ENCODE measurements at places on chromosomes 5 and 9.

- DNase-seq: no peak
Measured at GRCh38 chr5:131899686-131900085, 45.8 kb downstream of the MEIKIN start.

- peak; percentile 15 for DNase-seq
Measured at GRCh38 chr9:135513351-135513846, 7.8 kb upstream of the LCN1 start.

DNA sequence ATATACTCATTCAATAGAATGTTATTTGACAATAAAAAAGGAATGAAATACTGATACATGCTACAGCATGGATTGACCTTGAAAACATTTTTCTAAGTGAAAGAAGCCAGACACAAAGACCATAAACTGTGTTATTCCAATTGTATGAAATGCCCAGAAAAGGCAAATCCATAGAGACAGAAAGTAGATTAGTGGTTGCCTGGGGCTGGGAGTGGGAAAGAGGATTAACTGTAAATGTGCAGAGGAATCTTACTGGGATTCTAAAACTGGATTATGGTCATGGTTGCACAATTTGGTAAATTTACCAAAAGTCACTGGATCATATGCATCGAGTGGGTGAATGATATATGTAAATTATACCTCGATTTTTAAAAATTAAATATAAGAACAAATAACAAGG is 88.1 kb downstream of the GLIS3 start:
- DNase-seq: no peak

- no peak for DNase-seq
Measured at GRCh38 chr9:95139126-95139525, 178.4 kb downstream of the FANCC start.

GRCh38 chr5:25066239-25066638 is 421.5 kb upstream of the CDH10 start:
- DNase-seq: no peak

DNA sequence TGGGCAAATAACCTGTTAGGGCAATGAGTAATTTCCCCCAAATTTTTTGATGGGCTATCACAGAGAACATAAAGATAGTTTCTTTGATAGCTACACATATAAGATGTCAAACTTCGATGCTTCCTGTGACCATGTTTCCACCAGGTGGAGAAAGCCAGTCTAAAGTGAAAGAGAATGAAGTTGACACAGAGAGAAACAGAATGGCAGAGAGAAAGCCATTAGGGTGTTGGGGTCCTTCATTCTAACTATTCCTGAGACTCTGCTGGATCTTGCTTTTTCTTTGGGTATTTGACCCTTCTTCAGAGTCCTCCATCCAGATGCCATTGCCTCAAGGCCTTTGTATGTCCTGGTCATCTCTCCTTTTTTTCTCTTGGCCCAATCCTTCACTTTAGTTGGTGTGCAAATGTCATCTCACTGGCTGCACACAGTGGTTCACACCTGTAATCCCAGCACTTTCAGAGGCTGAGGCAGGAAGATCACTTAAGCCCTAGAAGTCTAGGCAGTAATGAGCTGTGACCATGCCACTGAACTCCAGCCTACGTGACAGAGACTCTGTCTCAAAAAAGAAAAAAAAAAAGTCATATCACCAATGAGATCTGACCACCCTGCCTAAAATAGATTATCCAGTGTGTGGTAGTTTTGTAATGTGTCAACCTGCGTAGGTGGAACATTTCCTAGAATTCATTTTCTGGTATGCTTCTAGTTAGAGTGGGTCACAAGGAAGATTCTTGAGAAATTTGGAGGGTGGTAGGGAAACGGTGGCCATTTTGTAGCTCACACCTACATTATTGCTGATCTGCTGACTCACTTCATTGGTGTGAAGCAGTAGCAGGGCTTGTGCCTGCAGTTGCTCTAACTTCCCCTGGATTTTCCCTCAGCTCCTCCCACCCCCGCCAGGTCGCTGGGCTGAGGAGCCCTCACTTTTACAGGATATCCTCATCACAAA is 20.8 kb upstream of the KIF2A start:
- peak; percentile 53 for DNase-seq

GRCh38 chr5:138028971-138029365 is 3.9 kb downstream of the FAM13B start:
- no peak for DNase-seq

GRCh38 chr9:128706671-128707381 is 4.5 kb downstream of the PKN3 start:
- DNase-seq: no peak

- no peak for DNase-seq
Measured at GRCh38 chr5:6752782-6753181, 39.5 kb downstream of the TENT4A start.

DNA sequence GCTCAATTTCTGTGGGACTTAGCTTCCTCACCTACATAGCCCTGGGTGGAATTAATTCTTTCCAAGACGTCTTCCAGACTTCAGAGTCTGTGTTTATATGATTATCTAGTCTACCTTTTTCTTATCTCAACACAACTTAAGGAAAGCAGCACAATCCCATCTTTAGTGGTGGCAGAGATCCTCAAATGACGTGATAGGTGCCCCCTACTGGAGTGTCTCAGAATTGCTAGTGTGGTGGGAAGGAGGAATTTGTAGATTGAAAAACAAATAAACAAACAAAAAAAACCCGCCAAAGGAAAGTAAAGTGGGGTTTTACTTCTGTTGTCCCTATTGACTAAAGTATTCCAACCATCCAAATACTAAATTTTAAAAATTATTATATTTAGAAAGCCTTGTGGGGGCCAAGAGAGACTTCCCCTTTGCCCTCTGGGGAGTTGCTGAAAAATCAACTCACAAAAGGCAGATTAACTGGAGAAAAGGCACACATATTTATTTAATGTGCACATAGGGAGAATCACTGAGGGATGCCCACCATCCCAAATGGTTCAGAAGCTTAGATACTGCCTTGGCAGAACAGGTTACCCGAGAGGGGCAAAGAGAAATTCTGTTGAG is 283.3 kb downstream of the TMEM167A start:
- peak; percentile 33 for DNase-seq

DNA sequence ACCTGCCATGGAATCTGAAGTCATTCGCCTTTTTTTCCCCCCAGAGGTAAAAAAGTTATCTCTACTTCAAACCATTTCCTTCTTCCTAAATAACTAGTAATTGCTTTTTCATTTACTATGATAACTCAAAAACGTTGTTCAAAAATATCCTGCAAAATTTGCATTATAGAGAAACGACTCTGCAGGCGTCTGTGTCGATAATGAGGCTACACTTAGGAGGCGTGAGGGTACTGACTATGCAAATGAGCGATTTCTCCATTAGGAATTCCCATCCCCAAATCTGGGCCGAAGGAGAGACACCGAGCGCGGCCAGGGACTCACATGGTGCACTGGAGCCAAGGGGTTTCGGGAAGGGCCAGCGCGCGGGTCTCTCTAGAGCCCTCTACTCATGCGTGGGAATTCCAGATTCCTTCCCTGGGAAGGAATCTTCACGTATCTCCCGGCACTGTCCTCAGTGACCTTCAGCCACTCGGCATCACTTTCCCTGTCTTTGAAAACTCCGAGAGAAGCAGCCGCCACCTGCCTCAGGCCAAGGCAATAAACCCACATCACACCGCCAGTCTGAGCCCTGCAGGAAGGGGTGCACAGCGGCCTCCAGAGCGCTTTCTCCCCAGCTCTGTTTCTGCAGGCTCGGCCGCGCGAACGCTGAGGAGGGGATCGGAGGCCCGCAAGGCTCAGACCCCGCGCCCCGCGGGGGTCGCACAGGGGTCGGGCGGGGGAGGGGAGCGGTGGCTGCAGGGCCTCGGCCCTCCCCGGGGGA is 718 bp upstream of the DENND4C start:
- DNase-seq: peak; percentile 51

DNA sequence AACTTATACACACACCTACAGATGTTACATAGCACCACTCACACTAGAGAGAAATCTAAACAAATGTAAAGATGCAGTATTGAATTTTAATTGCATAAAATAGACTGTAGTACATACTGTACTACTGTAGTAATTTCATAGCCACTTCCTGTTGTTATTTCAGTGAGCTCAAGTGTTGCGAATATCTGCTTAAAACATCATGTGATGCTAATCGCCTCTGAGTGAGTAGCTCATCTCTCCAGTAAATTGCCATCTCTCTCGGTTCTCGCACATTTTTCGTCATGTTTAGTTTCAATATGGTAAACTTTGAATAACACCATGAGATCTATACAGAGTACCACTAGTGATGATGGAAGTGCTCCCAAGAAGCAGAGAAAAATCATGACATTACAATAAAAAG is 22.0 kb upstream of the ARHGEF28 start:
- no peak for DNase-seq

DNA sequence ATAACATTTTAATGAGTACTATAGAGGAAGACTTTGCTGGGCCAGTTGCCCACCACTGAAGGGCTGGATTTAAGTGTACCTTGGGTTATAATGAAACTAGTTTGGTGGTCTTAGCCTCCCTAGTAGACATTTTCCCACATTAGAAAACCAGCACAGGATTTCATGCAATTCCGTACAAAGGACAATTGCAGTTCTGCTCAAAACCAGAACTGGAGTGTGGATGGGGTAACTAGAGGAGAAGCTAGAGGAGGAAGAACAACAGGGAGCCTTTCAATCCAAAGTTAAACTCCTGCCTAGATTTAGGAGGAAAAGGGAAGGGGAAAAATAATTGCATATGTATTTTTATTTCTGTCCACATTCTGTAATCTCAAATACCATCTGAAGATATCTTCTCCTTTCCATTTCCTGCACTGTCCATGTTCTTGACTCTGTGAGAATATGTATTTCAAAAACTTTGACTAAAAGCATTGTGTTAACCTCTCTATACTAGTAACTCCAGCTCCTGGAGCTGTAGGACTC is 97.5 kb upstream of the SSBP2 start:
- DNase-seq: no peak

- no peak for DNase-seq
Measured at GRCh38 chr9:20226345-20226744, 396.0 kb downstream of the MLLT3 start.

DNA sequence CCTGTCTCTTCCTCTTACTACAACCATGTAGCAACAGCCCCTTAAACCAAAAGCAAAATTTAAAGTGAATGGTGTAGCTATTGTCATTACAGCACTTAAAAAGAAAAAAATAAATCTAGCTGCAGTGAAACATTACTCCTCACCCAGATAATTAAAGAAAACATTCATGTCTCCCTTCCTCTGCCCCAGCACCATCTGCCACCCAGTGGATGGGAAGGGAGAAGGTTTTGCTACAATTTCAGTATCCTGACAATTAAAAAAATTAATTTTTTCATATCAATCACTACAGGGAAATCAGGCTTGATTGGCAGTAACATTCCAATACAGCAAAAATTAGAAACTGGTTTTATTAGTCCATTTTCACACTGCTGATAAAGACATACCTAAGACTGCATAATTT is 147.4 kb upstream of the PUM3 start:
- no peak for DNase-seq

DNA sequence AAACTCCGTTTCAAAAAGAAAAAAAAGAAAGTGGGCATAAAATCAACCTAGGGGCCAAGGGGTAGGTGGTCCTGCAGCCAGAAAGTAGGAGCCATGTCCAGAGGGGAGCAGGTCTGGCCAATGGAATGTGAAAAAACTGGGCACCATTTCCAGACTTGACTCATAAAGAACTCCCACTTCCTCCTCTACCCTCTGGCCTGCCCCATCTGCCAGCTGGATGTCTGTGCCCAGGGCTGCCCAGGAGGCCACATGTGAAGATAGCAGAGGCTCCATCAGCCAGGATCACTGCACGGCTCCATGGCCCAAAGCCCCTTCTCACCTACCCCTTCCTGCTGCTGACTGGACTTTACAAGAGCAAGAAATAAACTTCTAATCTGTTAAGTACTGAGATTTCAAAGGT is 42.1 kb upstream of the EEIG1 start:
- DNase-seq: no peak

DNA sequence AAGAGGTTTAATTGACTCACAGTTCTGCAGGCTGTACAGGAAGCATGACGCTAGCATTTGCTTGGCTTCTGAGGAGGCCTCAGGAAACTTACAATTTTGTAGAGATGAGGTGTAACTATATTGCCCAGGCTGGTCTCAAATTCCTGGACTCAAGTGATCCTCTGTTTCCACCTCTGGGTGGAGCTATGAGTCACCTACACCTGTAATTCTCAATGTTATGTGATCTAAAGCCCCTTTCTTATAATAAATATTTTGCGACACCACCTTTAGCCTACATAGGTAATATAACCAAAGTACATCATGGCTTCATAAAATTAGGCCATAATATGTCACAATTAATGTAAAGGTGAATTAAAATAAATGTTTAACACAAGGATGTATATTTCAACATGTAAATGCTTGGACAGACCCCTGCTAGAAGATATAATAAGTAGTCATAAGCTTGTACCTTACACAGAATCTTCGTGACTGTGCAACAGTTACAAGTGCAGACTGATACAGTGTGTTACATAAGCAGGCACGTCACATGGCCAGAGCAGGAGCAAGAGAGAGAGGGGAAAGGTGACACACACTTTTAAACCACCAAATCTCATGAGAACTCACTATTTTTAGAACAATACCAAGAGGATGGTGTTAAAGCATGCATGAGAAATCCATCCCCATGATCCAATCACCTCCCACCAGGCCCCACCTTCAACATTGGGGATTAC is 29.8 kb upstream of the SPINK4 start:
- DNase-seq: no peak
